Immature natural killer cell (primary cell): ENCODE measurements at places on chromosomes 16 and 17. TPM values are rescaled to one million over a fixed set of nuclear protein-coding genes. Genes with fewer than 3 reads are reported as not detected.
A peak's percentile ranks its signal among the peaks of the same experiment; 100 is the strongest.

- H3K4me3 ChIP-seq, result peak overlapping the region; percentile 99
- peak overlapping the region; percentile 95 for H3K27ac ChIP-seq
- peaks cover 19% of the 10 kb centered on the region for H3K27me3 ChIP-seq
- DNase-seq, result peak; percentile 25
Measured at GRCh38 chr17:4940555-4941318, 669 bp downstream of the RNF167 start.

DNA sequence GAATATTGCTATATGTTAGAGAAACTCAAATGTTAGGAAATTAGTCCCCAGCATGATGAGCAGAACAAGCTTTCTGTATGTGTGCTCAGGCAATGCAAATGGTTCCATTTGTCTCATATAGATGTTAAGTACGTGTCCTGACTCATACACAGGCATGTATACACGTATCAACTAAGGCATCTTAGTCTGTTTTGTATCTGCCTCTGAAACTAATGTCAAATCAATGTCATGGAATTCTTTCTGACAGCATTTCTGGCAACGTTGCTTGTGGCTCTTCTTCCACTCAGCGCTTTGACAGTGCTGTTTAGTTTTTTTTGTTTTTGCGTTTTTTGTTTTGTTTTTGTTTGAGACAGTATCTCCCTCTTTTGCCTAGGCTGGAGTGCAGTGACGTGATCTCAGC is 111.9 kb downstream of the CNTNAP4 start:
- no peaks in the 10 kb centered on the region for H3K36me3 ChIP-seq
- no peak overlapping the region for H3K27ac ChIP-seq
- no peak overlapping the region for H3K4me3 ChIP-seq
- DNase-seq, result no peak

GRCh38 chr17:29086628-29087332 is 43.8 kb downstream of the PIPOX start:
- H3K36me3 ChIP-seq, result peaks cover 44% of the 10 kb centered on the region
- no peak overlapping the region for H3K4me3 ChIP-seq
- no peak overlapping the region for H3K27ac ChIP-seq
- DNase-seq, result no peak
- H3K4me1 ChIP-seq, result no peaks in the 10 kb centered on the region
- H3K27me3 ChIP-seq, result no peaks in the 10 kb centered on the region

- peaks cover 61% of the 10 kb centered on the region for H3K4me1 ChIP-seq
- peak overlapping the region; percentile 2 for H3K27ac ChIP-seq
- H3K4me3 ChIP-seq, result no peak overlapping the region
Measured at GRCh38 chr17:32529604-32530003, 42.8 kb downstream of the CDK5R1 start.

DNA sequence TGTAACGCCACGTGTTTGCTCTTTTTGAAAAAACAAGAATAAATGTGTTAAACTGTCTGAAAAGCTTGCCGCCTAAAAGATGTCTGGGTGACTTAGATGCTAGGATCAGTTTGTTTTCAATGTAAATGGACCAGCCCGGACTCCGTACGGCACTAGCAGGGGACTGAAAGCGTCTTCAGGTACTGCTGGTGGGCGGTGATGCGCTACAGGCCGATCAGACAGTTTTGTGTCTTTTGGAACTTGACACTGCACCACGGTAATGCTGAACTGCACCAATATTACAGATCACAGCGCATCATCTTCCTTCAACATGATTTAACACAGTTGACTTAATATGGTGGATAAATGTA is 727 bp upstream of the MBTPS1 start:
- peaks cover 3% of the 10 kb centered on the region for H3K27me3 ChIP-seq
- H3K27ac ChIP-seq, result peak overlapping the region; percentile 91
- H3K36me3 ChIP-seq, result no peaks in the 10 kb centered on the region
- H3K4me1 ChIP-seq, result peaks cover 26% of the 10 kb centered on the region

DNA sequence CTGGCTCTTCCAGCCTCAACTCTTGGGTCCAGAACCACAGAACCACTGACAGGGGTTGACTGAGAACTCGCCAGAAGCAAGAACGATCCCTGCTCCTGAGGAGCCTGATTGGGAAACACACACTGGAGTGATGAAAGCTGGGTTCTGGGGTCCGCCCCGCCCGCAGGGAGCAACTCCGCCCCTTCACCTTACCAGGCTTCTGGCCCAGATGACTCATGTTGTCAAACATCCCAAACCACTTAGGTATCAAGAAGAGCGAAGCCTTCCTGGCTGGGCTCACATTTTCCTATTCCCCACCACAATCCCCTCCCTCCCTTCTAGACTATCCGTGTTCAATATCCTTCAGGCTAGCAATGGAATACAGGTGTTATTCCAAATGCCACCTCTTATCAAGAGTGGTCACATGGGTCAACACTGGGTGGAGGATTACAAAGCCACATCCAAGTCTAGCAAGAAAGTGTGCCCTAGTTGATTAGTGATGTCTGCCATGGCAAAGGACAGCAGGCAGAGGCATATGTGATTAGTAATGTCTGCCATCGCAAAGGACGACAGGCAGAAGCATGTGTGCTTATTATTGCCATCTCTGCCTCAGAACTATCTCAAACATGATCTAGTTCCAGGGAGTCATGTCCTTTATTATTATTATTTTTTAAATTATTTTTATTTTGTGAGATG is 70.5 kb downstream of the TIMM22 start:
- H3K4me3 ChIP-seq, result no peak overlapping the region
- H3K4me1 ChIP-seq, result no peaks in the 10 kb centered on the region
- peaks cover 33% of the 10 kb centered on the region for H3K36me3 ChIP-seq
- no peaks in the 10 kb centered on the region for H3K27me3 ChIP-seq
- no peak overlapping the region for H3K27ac ChIP-seq

DNA sequence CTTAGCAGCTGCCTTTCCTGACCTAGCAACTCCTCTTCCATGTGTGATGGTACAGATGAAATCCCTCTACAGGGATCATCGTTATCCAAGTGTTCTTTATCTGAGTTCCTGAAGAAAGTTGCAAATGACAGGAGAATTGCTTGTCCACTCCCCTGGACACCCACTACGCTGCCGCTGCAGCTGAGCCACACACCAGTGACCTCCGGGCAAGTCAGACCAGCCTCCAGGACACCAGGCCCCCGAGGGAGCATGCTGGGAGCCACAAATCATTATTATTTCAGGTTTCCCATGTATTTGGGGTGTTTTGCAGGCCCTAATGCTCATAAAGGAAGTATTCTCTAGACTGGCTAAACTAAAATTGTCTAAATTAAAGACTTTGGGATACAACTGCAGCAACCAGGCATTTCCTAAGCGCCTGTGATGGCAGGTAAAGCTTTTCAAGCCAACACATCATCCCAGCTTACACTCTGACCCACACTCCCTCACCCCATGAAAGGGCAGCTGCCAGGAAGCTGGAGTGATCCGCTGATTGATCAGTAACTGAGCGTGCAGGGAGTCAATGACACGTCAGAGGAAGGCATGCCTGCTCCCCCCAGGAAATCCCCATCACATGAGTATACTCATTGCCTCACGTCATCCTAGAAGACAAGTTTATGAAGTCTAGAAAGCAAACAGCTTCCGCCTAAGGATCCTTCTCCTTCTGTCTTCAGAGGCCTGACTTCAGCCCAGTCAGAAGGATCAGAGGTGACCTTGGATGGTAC is 14.4 kb downstream of the FA2H start:
- no peaks in the 10 kb centered on the region for H3K36me3 ChIP-seq
- no peak for DNase-seq
- no peaks in the 10 kb centered on the region for H3K4me1 ChIP-seq
- H3K27me3 ChIP-seq, result peaks cover 7% of the 10 kb centered on the region
- H3K4me3 ChIP-seq, result no peak overlapping the region
- H3K27ac ChIP-seq, result no peak overlapping the region

DNA sequence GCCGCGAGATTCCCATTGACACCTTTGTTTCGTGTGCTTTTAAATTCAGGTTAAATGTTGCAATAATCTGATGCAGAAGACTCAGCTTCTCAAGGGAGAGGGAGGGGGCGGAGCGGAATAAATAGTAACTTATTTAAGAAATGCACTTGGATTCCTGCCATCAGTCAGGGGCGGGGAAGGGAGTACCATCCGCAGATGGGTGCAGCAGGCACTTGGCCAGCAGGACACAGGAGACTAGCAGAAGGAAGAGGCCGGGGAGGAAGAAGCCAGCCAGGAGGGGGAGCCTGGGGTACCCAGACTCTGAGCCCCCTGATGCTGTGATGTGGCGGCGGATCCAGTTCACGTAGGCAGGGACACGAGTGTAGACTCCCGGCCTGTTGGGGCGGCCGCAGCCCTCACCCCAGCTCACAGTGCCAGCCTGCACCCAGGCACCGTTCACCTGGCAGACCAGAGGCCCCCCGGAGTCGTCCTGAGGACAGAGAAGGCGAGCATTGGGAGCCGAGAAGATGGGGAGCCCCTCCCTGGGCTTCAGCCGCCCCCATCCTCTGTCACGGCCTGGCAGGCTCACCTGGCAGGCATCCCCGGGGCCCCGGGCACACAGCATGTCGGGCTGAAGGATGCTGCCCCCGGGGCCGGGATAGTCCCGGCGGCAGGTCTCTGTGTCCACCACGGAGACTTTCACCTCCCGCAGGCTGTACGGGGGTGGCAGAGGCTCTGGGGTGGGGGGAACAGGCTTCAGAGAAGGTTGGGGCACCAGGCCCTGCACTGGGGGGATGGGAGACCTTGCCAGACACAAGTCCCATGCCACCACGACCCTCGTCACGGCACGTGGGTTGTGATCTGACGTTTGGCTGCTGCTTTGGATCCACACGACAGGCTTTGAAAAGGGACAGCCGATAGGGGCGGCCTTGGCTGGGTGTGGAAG is 3.2 kb downstream of the TPSG1 start:
- H3K36me3 ChIP-seq, result no peaks in the 10 kb centered on the region
- no peaks in the 10 kb centered on the region for H3K4me1 ChIP-seq
- no peak overlapping the region for H3K4me3 ChIP-seq

DNA sequence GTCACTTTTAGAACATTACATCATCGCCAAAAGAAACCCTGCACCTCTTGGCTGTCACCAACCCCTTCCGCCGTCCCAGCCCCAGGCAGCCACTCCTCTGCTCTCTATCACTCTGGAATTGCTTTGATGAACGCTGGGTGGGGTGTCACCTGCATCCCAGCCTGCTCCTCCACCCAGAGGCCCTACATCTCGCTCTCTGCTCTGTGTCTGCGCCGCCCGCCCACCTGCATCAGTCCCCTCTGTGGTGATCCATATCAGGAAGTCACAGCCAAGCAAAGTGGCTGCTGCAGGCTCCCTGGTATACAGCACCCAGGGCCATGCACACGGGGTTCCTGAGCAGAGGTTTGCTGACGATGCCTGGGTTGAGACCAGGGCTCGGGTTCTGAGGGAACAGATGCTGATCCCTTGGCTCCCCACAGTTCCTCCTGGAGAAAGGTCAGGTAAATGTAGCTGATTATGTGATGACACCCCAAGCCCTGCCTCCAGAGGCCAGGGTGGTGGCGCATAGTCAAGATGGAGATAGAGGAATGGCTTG is 30.8 kb downstream of the MPRIP start:
- H3K27me3 ChIP-seq, result peaks cover 4% of the 10 kb centered on the region
- no peak for DNase-seq
- peaks cover 81% of the 10 kb centered on the region for H3K4me1 ChIP-seq
- no peak overlapping the region for H3K27ac ChIP-seq

- no peak overlapping the region for H3K4me3 ChIP-seq
- no peak overlapping the region for H3K27ac ChIP-seq
- H3K36me3 ChIP-seq, result no peaks in the 10 kb centered on the region
- peaks cover 27% of the 10 kb centered on the region for H3K4me1 ChIP-seq
Measured at GRCh38 chr17:61053469-61053868, 346.2 kb upstream of the TBX2 start.

DNA sequence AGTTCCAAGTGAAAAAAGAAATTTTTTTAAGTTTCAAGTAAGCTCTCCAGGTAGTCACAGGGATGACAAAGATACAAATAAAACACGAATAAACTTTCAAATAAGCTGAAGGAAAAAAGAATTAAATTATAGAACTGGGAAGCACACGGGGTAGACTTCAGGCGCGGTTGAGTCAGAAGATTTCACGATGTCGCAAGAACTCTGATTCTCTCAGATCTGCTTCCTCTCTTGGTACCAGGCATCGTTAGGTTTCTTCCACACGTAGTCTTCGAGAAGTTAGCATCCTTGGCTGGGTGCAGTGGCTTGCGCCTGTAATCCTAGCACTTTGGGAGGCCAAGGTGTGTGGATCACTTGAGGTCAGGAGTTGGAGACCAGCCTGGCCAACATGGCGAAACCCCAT is 784.1 kb upstream of the RBFOX1 start:
- H3K36me3 ChIP-seq, result peaks cover 1% of the 10 kb centered on the region
- H3K27me3 ChIP-seq, result no peaks in the 10 kb centered on the region
- no peak for DNase-seq

DNA sequence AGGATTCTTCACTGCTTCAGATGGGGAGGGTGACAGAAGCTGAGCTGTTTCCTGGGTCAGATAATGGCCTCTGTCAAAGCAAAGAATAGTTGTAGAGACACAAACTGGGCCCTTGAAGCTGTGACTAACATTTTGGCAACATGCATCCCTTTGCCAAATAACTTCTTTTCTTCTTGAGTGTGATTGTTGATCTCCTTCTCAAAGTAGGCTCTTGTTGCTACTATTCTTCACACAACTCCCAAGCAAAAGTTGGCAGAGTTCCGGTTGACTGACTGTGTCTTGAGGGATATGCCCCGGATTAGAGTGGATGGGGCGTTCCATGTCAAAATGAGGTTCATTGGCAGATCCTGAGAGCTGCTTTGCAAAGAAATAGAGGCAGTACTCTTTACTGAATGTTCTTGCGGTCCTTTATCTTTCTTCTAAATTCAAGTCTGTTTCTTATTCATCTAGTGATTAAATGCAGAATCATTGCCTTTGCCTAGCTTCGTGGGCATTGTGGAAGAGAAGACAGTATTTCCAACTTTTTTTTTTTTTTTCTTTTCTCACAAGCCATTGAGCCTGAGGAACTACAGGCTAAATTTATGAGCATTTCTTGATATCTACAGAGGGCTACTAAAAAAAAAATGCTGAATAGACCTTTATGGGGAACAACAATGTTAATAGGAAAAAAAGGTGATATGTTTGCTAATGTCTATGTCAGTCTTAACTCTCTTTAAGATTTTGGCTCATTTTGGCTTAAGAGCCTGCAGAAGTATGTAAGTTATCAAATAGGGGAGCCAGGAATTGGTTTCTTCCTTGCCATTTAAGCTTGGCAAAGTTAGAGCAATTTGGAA is 5.8 kb downstream of the WIPF2 start:
- H3K27me3 ChIP-seq, result peaks cover 2% of the 10 kb centered on the region
- no peak for DNase-seq
- no peak overlapping the region for H3K4me3 ChIP-seq

DNA sequence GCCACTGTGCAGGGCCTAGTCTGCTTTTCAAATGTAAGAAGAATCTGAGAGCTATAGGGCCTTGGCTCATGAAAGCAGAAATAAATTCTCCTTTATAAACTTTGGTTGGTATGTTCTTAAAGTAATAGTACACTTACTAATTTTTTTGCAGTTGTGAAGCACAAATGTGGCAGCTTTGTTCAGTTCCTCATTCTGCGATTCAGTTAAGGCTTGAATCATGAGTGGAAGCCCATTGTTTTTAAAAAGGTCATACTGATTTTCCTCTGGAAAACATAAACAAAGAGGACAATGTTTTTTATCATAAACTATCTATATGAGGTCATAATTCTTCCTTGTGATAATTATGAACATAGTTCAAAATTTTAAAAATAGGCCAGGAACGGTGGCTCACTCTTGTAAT is 23.6 kb upstream of the DYNC1LI2 start:
- no peak for DNase-seq
- H3K27me3 ChIP-seq, result no peaks in the 10 kb centered on the region
- H3K36me3 ChIP-seq, result no peaks in the 10 kb centered on the region
- H3K27ac ChIP-seq, result no peak overlapping the region
- no peak overlapping the region for H3K4me3 ChIP-seq

Gene HSD17B2
- polyA plus RNA-seq, result not detected

Gene RRAD
- not detected for polyA plus RNA-seq

Gene CALB2
- polyA plus RNA-seq, result not detected

Gene FOXN1
- not detected for polyA plus RNA-seq

Gene SP2
- 13.7 TPM for polyA plus RNA-seq

Gene SPAG5
- polyA plus RNA-seq, result 4.1 TPM

Gene NHLRC4
- not detected for polyA plus RNA-seq

Gene CCL17
- polyA plus RNA-seq, result not detected

Gene MMP28
- not detected for polyA plus RNA-seq
